NCI-H82 (cell line): ENCODE measurements at places on chromosomes 6 and 20.

DNA sequence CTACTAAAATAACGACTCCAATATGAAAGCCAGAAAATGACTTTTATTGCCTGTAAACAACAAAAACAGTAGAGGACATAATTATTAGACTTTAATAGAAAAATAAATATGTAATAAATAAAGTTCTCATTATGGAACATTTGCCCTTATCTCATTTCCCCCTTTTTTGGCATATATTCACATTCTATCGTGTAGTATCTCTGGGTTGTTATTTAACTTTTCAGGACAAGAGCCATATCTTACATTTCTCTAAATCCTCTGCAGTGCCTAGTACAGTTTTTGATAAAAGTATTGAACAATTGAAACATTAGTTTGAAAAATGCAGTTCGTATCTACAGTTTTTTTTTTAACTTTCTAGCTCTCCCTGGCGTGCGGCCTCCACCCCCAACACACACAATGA lies 442.0 kb upstream of the SOX4 start:
- no peak for DNase-seq

DNA sequence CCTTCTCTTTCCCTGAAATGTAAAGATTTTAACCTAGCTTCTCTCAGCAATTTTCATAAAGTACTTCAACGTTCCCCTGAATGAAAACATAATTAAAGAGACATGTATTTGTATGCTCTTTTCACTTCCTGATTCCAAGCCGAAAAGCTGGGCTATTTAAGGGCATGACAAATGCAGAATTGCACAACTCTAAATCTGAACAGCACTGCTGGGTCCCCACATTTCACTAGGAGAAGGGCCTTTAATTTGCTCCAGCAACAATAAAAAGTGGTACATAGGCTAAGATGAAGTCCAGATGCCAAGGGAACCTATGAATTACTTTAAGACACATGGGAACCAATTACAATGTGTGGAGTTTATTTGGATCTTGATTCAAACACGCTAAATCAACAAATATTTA lies 42.0 kb downstream of the IRAK1BP1 start:
- no peak for DNase-seq

DNA sequence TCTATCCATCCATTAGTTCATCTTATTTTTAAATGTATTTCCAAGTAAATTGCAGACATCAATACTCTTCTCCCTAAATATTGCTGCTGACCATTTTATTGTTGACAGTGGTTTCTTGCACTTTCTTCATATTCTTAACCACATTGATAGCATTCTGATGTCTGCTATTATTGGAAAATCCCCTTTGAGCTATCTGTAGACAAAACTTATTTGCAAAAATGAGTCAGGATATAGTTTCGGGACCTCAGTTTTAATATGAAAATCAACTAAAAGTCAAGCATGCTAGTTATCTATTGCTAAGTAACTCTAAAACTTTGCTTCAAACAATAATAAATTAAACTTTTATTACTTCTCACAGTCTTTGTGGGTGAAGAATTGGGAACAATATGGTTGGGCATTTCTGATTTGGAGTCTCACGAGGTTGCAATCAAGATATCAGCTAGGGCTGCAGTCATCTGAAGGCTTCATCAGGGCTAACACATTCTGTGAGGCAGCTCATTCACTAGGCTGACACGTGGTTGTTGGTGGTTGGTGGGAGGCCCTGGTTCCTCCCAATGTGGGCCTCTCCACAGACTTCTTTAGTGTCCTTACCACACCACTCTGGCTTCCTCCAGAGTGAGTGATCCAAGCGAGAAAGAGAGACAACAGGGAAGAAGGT lies 32.7 kb downstream of the CD109 start:
- DNase-seq = no peak

DNA sequence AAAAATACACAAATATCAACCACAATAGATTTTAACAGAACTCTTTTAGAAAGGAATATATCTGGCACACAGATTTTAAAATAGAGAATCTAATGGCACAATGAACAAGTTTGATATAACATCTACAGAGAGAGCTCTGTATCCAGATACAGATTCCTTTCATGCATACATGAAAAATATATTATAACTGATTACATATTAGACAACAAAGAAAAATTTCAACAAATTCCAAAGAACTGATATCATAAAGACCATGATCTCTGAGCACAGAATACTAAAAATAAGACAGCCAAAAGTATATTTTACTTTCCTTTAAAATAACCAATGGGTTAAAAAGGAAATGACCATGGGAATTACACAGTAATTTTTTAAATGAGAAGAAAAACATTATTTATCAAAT lies 74.1 kb upstream of the MAP7 start:
- no peak for DNase-seq

- DNase-seq = no peak
These were observed 38.2 kb downstream of the NOL7 start for GRCh38 chr6:13653296-13653695.

- peak; percentile 15 for DNase-seq
These were observed 54.9 kb downstream of the PRR18 start for GRCh38 chr6:166253281-166253681.
